ENCODE measurements at places on chromosomes 2 and 18.

DNA sequence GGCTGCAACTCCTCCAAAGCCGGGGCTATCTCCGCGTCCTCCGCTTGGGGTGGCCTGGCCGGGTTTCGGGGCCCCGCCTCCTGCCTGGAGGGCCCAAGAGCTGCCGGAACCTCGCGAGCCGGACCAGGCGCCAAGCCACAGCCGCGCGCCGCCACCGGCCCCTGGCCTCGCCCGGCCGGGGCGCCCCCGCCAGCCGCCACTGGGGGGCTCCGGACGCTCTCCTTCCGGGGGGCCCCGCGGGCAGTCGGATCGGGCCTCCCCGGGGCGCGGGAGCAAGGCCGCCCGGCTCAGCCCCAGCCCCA lies 17.4 kb upstream of the HAAO start:
- no peak for DNase-seq

GRCh38 chr2:164368896-164369295 lies 252.4 kb downstream of the GRB14 start:
- DNase-seq = no peak

DNA sequence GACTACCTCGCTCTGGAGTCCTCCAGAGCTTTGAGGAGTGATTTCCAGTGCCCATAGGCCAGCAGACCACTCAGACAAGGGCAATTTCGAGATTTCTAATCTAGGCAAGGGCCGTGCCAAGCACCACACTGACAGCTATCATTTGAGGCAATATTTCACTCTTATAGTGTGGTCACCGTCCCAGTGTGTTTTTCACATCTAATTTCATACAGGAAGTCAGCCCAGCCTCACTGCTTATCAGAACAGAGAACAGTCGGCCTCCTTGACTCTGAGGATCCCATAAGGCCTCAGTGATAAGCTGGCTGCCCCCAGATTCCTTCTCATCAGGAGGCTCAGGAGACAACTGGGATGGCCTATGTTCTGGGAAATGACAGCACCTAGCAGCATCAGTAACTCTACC lies 581 bp downstream of the CAPN14 start:
- DNase-seq = no peak

DNA sequence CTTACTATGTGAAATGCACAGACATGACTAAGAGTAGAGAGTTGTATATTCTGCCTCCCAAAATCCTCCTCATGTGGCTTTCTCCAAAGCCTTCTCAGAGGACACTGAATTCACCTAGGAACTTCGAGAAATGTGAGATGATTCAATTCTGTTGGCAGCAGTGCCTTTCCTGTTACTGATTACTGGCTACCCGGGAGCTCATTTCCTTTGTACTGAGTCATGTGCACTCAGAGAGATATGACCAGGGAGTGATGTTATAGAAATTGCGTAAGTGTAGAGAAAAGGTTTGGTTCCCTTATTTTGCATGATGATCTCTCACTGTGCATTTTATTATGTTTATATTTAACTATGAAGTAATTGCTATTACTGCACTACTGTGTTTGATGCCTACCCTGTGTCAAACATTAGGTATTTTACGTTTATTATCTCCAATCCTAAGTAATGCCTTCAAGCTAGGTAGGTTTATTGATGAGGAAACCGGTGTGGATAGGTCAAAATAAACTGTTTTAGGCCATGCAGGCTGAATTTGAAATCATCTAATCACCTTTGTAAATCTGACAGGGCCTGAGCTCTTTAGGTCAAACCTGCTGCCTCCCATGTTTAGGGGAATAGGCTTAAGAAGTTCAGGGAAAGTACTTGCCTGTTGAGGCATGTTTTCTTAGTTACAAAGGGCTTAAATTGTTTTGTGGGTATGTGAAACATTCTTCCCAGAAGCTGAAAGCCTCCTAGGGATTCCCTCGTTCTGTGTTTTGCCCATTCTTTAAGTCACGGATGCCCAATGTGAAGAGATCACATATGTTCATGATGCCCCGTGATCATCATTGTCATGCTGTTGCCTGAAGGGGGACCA lies 86.8 kb downstream of the FMNL2 start:
- no peak for DNase-seq

- DNase-seq = no peak
These were observed 90.9 kb downstream of the SP3 start for GRCh38 chr2:173874003-173874893.

Measured in effector memory CD4-positive, alpha-beta T cell (primary cell).